Pons (tissue), 1 donor: ENCODE measurements at places on chromosomes 7 and 10.

DNA sequence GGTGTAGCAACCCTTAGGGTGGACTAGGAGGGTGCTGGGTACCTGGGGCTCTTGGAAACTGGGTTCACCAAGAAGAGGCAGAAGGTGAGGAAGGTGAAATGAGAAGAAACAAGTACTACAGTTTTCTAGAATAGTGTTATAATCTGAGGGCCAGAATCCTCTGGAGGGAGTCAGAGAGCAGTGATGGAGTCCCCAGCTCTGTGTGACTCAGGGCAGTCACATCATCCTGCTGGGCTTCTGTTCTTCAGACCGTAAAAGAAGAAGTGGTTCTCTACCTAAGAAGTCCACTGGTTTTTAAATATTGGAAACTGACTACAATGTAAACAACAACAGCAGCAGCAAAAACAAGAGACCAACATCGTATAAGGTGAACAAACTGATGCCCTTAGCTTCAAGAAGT, 197.3 kb downstream of the PRPF18 start:
- peak; percentile 14 for DNase-seq

GRCh38 chr7:139132887-139133286, 23.4 kb upstream of the ZC3HAV1 start:
- no peak for DNase-seq

GRCh38 chr7:134741907-134742635, 37.4 kb upstream of the CALD1 start:
- DNase-seq, result no peak

DNA sequence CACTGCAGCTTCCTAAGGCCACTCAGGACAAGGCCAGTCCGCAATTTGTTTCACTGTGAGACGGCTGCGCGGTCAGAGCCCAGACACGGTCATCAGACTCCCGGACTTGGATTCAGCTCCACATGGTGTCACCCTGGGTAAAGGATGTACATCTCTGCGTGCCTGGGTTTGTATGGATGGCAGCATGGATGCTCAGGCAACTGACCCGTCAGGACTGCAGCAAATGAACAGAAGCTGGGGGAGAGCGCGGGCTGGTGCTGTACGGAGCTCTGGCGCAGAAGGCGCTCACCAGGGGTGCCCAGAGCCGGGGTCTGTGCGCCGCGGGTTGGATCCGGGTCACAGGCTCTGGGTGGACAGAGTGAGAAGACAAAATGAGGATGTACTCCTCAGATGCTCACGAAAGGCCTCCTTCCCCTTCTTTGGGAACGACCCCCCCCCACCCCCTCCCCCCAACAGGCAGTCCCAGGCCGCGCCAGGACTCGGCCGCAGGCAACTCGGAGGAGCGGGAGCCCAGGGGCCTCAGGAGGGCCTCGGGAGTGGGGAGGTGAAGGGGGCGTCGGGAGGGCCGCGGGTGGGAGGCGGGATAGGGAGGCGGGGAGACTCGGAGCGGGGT, 92.4 kb downstream of the CXCL12 start:
- DNase-seq, result peak; percentile 42

- DNase-seq, result no peak
These were observed 8.4 kb downstream of the IFIT2 start for GRCh38 chr10:89310056-89310893.

- no peak for DNase-seq
These were observed 33.4 kb downstream of the BCAP29 start for GRCh38 chr7:107613439-107613838.

GRCh38 chr10:18140957-18141845, 977 bp downstream of the CACNB2 start:
- no peak for DNase-seq

GRCh38 chr7:139094596-139094995, 14.9 kb downstream of the ZC3HAV1 start:
- DNase-seq, result no peak

DNA sequence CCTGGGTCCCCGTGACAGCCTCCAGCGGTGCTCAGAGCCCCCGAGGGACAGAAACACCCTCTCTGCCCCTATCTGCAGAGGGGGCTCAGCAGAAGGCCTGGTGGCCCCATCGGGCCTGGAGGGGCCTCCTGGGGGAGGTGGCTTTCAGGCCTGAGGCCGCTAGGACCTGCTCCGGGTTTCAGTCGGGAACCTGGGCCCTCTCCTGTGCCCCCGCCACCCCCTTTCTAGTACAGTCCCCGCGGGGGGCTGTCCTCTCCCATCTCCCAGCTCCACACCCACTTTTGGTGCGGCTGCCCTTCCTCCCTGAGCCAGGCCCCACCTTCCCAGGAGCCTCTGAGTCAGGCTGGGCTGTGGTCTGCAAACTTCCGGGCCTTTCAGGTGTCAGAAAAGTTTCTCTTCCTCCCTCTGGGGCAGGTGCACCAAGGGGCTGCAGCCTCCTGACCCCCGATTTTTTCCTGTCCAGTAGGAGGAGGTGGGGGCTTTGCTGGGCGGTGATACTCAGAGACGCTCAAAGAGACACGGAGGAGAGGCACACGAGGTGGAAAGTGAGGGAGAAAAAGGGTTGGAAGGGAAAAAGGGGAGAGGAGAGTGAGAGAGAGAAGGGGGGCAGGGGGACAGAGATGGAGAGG, 692 bp downstream of the CARD11 start:
- no peak for DNase-seq

GRCh38 chr10:133528296-133528844, 1.2 kb downstream of the CYP2E1 start:
- DNase-seq, result no peak

- no peak for DNase-seq
These were observed 904 bp upstream of the CCDC7 start for GRCh38 chr10:32445036-32445435.

GRCh38 chr7:36474283-36475010, 84.8 kb downstream of the ANLN start:
- no peak for DNase-seq

DNA sequence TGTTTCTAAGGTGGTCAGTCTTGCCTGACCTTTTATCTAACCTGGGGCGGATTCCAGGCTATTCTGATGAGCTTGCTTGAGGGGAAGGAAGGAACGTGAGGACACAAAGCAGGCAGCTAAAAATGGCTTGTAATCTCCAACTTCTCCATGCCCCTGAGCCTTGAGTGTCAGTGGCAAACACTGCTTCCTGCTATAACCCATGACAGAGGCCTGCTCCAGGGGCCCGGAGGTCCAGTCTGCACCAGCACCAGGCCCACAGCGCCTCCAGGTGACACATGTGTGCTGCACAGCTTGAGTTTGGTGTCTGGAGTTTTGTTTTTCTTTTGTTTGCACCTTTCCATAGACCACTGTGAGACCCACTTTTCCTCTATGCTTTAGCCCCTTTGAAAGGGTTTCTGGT, 207.9 kb downstream of the PAXIP1 start:
- no peak for DNase-seq

- no peak for DNase-seq
These were observed 94.1 kb downstream of the CHST15 start for GRCh38 chr10:123999261-123999660.

DNA sequence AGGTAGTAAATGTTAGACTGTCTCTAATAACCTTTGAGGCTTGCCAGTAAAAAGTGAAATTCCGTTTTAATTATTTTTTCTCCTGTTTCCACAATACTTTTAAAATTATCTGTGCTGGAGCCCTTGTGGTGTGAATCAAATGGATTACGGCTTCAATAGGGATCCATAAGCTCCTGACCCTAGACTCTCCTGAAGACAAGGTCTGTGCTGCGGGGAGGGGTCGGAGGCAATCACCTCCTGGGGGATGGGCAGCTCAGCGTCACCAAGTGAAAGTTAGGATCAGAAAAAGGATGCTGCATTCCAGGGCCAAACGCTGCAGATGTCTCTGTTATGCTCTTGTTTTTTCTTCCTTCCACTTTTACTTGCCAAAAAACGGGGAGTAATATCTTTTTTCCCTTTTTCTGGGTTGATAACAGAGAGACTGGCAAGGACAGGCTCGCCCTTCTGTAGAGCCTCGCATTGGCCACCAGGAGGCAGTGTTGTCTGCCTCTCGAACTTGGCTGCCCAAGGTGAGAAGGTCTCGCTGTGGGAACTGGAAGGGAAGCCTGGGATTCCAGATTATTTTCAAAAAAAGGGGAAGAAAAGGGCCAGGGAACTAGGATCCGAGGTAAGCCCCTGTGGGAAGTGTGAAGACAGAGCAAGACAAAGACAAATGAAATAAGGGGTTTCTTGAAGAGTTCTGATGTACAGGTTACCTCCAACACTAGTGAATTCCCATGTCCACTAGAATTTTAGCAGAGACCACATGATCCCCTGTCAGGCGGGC, 621.9 kb downstream of the ACTR3B start:
- DNase-seq, result peak; percentile 60

DNA sequence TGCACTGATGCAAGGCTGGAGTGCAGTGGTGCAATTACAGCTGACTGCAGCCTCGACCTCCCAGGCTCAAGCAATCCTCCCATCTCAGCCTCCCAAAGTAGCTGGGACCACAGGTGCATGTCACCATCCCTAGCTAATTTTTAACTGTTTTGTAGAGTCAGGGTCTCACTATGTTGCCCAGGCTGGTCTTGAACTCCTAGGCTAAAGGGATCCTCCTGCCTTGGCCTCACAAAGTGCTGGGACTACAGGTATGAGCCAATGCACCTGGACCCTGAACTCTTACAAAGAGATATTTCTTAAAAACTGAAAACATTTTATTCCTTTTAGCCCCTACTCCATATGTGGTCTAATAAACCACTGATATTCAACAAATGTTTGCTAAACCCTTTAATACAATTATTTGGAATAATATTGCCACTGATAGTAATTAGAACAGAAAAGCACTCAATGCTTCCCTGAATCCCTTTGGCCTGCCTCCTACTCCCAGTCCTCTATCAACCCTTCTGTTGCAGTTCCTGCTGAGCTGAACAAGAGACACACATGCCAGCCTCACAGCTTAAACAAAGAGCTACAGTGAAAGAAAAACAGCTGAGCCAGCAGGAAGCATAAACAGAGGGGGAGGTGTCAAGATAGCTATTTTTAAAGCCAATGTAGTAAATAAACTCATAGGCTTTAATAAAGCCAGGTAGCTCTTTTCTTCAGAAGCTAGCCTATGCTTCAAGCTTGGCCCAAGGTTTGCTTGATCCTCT, 7.0 kb upstream of the GNAI1 start:
- DNase-seq, result peak; percentile 99

GRCh38 chr7:156618780-156619367, 21.7 kb upstream of the RNF32 start:
- no peak for DNase-seq

DNA sequence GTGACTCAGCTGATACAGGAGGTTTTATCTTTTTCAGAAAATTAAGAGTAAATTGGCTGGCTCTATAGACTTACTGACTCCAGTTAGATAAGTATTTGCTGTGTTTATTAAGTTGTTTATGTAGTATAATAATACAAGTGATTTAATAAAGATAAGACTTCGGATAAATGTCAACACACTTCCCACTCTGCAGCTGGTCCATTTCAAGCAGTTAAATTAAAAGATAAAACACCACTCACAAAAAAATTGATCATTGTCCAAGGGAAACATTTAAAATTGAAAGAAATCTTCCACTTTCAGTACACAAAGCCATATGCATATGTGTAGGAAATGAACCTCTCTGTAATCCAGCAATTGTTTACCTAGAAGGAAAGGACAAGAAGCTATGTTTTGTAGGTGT, 106.1 kb upstream of the SP8 start:
- no peak for DNase-seq

DNA sequence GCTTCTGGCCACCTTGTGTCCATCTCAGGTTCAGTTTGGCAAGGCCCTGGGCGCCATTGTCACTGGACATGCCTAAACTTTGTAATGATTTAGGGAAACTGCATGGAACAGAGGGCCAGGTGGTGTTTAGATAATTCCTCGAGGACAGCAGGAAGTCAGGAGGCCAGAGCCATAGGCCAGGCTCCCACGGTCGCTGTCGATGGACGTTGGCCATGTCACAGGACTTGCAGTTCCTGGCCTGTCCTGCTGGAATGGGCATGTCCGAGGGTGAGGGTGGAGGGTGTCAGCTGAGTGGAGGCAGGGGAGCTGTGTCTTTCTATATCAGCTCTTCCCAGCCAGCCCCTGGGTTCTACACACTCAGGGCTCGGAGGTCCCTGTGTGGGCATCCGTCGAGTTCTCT, 107.9 kb upstream of the MACROH2A2 start:
- DNase-seq, result no peak

DNA sequence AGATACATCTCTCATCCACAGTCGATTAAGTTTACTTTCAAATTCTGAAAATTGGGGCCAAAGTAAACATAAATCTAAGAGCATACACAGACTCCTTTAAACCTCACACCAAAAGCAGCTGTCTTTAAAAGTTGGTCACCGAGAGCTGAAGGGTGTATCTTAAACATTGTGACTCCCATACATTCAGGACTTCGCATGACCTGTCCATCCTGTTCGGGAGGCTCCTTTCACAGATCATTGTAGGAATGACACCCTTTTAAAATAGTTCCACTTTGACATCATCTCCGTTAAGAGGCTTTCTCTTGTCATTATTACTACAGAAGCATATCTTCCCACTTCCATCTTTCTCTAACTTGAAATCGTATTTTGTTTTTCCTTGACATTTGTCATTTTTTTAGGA, 440.0 kb downstream of the DNAJB9 start:
- no peak for DNase-seq

DNA sequence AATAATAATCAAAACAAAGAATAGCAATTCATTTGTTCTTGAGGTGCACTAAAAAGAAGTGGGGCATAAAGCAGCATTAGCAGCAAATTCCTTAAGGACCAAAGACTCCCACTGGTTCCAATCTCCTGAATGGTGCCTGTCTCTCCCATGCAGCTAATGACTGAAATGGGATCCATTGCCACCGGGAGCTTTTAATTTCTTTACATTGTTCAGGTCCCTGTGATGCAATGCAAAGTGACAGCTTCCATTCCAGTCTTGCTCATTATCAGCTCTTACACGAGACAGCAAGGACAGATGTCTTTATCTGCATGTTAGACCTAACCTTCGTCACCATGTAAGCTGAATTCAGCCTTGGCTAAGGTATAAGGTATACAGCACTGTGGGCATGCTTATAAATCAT, 148.1 kb downstream of the POU6F2 start:
- DNase-seq, result no peak

DNA sequence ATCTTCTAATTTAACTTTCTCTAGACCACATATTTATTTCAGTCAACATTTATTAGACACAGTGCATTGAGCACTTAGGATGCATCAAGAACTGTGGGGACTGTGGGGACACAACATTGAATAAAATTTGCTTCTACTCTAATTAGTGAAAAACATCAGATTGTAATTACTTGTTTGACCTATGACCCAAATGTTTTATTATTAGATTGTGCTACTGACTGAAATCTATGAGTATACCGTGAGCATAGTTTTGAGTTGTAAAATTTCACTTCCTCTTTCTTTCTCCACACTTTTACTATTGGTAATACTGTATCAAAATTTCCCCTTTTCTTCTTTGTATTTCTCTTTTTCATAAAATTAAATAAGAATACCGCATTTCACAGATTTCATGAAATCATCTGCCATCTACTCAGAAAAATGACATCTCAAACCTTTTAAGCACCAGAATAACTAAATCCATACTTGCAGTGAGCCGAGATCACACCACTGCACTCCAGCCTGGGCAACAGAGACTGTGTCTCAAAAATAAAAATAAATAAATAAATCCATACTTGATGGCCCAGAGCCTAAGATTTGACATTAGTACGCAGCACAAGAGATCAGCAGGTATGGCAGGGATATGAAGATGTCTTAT, 25.4 kb upstream of the INPP5F start:
- DNase-seq, result no peak

GRCh38 chr10:132185601-132186487, 904 bp upstream of the DPYSL4 start:
- no peak for DNase-seq

GRCh38 chr10:47419421-47419820, 35.3 kb upstream of the ZNF488 start:
- DNase-seq, result no peak
